SJCRH30 (cell line): ENCODE measurements at places on chromosomes 6 and 20. TPM values are rescaled to one million over a fixed set of nuclear protein-coding genes. Genes with fewer than 3 reads are reported as not detected.

- no peak for DNase-seq
These were observed 4.1 kb upstream of the CEP250 start for GRCh38 chr20:35451295-35451694.

DNA sequence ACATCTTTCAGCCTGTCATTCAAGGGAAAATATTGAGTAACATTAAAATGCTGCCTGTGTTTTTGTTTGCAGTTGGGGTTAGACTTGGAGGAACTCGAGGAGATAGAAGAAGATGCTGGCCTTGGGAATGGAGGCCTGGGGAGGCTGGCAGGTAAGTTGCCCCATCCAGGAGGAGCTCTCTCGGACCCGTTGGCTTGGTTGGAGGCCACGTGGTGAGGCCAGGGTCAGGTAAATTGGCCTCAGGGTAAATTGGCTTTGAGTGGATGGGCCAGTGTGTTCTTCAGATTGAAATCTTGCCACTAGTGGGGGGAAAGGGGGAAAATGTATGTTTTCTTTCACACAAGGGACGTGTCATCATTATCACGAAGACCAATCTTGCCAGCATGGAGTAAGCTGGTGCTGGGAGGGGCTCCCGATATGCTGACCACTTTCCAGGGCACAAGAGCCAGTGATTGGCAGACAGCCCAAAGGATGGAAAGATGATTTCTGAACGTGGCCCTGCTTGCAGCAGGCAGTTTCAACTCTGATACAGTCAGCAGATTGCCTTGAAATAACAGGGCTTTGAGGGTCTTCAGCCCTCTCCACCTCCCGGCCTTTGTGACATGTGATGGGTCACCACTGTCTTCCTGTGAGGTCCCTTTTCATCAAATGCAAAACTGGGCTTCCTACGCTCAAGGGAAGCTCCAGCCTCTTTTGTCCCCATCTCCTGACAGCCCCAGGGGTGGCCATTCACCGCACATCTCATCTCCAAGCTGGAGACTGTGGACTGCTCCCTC lies 21.4 kb downstream of the PYGB start:
- DNase-seq: no peak

DNA sequence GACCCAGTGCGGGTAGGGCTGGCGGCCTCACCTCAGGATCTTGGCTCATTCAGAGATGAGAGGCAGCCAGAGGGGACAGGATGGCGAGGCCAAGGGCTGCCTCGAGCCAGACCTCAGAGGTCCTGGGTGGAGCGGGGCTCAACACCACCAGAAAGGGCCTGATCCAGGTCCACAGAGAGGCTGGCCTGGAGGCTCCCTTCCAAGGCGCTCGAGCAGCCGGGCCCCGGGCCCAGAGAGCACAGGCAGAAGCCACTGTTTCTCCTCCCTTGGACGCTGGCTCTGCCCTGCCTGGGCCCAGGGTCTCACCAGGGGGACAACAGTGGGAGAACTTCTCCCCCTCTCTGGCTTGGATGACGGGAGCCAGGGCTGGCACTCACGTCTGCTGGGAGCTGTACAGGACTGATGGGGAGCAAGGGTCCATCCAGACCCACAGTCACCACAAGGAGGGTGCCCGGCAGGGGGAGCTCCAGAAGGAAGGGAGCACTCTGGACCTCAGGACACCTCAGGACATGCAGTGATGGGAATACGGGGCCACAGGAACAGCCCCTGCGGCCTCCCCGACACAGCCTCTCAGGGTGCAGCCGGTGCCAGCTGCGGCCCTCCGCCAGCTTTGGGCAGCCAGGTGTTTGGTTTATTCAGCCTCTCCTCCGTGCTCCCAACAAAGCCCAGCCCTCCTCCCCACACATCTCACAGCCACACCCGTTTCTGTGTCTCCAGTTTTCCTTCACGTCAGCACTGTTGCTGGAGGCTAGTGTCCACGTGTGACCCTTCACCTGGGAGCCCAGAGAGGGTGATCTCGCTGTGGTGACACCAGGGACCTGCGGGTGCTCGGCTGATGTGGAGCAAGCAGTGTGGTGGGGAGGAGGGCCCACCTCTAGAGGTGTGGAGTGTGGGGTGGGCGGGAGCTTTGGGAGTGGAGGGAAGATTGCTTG lies 8.7 kb downstream of the RPS21 start:
- DNase-seq: no peak

The WFDC10A gene
- not detected in 2 replicates for total RNA-seq
